ENCODE measurements at places on chromosomes 4 and X.

DNA sequence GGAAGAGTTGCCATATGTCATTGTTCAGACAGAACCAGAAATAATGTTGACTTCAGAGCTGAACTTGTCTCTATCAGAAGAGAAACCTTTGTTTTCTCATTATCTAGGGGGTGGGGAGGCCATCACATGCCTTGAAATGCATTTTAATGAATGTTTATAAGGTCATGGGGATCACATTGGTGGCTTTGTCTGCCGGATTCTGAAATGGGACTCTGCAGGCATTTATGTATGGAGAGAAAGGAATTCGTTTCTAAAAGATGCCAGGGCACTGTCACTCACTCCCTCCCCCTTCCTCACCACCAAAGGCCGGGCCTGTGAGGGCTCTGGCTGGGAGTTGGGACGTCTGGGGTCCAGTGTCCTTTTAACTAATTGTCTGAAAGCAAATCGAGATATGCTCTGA lies 102.2 kb downstream of the MAMLD1 start:
- no peak for DNase-seq

- no peak for DNase-seq
These were observed 34.8 kb downstream of the YIPF7 start for GRCh38 chr4:44616621-44617020.

GRCh38 chr4:56874923-56875322 lies 32.8 kb upstream of the REST start:
- DNase-seq: no peak

GRCh38 chr4:52111995-52112394 lies 60.9 kb downstream of the SPATA18 start:
- no peak for DNase-seq

DNA sequence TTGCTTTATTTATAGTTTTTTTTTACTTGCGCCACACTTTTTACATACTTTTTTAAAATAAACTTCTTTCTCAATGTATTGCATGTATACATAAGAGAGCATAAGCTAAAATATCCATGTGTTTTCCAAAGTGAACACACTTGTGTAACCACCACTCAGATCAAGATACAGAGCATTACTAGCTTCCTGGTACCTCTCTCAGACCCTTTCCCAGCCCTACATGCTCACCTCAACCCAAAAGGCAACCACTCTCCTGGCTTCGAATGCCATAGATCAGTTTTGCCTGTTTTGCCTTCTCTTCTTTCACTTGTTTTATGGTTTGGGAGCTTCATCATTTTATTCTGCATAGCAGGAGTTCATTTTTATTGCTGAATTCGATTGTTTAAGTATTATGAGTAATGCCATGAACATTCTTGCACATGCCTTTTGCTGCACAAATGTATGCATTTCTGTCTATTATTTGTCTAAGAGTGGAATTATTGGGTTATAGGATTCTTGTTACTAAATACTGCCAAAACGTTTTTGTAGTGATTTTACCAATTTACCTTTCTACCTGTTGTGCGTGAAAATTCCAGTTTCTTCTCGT lies 45.9 kb upstream of the NUDT6 start:
- no peak for DNase-seq

DNA sequence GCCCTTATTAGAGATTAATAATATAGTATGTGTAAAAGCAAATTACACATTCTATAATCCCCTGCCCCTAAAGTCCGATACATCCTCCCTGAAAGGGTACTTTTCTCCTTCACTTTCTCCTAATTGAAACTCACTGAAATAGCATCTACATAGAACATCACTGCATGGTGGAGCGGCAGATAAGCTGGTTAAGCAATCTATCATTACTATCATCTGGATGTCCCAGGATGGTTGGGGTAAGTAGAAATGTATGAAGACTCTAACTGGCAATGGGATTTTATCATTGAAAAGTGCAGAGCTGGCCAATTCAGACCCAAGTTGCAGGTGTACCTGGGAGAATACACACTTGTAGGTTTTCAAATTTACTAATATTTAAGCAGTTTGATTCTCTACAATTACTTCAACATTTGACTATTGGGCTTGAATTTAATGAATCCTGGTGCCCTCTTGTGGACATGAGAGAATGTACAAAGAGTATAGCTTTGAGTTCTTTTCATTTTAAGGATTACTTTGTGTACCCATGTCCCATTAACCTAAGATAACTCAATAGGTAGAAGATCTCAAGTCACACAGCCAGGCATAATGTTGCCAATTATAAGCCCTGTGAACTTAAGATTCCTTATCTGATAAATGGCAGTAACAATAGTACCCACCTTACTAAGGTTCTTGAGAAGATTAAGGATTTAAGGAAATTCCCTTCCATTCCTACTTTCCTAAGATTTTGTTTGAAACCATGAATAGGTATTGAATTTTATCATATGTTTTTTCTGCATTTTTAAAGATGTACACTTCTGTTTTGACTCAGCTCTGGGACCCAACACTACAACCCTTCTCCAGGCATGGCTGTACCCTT lies 69.8 kb downstream of the SHROOM3 start:
- DNase-seq: no peak

DNA sequence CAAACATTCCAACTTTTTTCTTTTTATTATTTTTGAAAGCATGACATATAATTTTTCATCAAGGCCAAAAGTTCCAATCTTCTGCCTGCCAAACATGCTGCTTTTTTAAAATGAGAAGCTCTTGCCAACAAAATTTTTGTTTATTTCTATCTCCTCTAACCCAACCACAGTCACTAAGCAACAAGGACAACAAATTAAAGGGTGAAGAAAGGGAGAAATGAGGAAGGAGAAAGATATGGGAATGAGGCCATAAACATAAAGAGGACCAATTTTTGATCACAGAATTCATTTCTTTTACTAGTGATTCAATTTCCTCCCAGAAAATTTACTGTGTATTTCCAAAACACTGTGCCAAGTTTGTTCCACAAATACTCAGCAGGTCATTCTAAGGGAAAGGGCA lies 537.0 kb upstream of the DIAPH2 start:
- no peak for DNase-seq

- no peak for DNase-seq
These were observed 932 bp downstream of the GRIA2 start for GRCh38 chr4:157221426-157221894.

- no peak for DNase-seq
These were observed 59.9 kb downstream of the GK start for GRCh38 chrX:30713061-30713525.

GRCh38 chr4:68748181-68748991 lies 67.4 kb upstream of the UGT2B10 start:
- DNase-seq: no peak
